Aorta (tissue), 5 donors: ENCODE measurements at places on chromosomes 2 and 18.

GRCh38 chr18:2256577-2256976, 314.7 kb downstream of the METTL4 start:
- no peak for DNase-seq

GRCh38 chr18:43211059-43211458, 66.2 kb downstream of the SYT4 start:
- no peak for DNase-seq

- DNase-seq: no peak
Measured at GRCh38 chr2:22281033-22281432, 1103.9 kb upstream of the KLHL29 start.

- no peak for DNase-seq
Measured at GRCh38 chr18:10776493-10776892, 250.7 kb downstream of the NAPG start.

GRCh38 chr18:63229971-63230370, 89.6 kb downstream of the BCL2 start:
- DNase-seq: no peak

DNA sequence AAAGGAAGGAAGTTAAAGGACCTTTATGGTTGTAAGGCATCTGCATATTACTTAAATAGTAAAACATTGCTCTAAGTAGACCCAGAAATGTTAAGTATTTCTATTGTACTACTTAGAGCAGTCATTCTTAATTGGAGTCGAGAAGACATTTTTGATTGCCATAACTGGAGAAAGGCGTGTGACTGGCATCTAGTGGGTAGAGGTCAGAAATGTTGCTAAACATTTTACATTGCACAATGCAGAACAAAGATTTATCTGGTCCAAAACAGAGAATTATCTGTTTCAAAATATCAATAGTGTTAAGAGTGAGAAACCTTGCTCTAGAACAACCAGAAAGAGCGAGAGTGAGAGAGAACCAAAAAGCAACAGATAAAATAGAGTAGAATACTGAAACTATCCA, 23.3 kb upstream of the ROCK1 start:
- no peak for DNase-seq

GRCh38 chr2:164972216-164972615, 16.9 kb upstream of the SLC38A11 start:
- no peak for DNase-seq
